ENCODE measurements at places on chromosomes 12 and 14.

- DNase-seq = no peak
These were observed 243.7 kb downstream of the AKAP6 start for GRCh38 chr14:32572867-32573150.

DNA sequence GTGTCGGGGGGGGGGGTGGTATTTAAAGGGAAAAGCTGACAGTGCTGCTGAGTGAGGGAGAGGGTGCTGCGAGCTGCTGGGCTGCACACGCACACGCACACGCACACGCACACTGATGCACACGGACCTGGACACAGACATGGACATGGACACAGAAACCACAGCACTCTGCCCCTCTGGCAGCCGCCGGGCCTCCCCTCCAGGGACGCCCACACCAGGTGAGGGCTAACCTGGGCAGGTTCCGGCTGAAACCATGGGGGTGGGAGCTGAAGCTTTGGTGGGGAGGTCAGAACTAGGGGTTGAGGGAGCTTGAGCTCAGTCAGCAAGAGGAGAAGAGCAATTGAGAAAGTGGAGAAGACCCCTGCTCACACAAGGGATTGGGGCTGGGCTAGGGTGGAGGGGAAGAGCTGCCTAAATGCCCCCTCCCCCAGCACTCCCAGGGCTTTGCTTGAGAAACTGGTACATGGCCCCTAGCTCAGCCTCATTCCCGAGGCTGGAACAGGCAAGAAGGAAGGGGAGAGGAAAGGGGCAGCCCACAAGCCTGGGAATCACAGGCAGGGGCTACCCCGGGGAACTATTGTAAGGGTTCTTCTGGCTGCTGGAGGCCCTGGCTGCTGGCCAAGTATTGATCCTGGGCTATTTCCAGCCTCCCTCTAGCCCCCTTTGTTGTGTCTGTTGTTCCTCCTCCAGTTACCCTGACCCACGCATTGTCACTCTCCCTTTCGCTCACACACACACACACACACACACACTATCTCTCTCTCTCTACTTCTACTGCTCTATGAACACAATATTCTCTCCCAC lies at the start of gene REM2:
Gene REM2, plus strand, starts transcription at position 50 of the 804 bp plus-strand sequence. Its CDS starts 66 bp downstream, at position 116.
- no peak for DNase-seq

DNA sequence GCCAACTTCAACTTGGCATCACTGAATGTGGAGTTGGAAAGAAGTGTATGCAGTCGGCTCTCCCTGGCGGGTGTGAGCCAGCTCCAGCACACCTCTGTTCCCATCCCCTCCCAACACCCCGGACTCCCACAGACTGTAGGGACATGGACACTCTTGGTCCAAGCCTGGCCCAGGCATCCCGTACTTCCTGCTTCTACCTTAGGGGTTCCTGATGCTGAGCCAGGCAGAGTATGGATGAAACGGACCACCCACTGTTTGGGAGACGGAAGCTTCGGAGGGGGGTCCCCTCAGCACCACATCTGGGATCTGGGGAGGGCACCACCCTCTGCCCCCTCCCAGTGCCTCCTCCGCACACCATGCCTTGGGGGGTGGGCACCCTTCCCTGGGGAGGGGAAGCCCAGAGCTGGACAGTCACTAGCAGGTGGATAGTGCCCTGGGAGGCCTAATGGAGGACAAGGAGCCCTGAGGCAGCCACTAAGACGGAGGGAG lies 62.0 kb downstream of the LGMN start:
- DNase-seq = no peak

DNA sequence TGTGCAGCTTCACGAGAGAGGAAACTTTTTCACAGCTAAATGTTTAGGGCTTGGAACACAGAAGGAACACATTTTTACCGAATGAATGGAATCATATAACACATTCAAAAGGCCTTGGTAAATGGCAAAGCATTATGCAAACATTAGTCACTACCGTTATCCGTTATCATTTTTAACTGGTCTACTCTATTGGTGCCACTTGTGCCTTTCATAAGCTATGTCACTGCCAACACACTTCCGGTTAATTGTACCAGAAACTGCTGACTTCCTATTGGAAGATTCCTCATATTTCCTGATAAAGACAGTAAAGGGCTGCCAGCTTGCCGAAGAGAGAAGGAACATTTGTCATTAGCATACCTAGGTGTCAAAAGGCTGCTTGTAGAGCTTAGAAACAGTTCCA lies 169.2 kb downstream of the APAF1 start:
- no peak for DNase-seq

- DNase-seq = no peak
These were observed 7.4 kb downstream of the NKX2-1 start for GRCh38 chr14:36512585-36513003.

GRCh38 chr12:82383930-82384552 lies 25.7 kb downstream of the METTL25 start:
- no peak for DNase-seq

- DNase-seq = no peak
These were observed 9.2 kb downstream of the NOS1 start for GRCh38 chr12:117352206-117352605.

DNA sequence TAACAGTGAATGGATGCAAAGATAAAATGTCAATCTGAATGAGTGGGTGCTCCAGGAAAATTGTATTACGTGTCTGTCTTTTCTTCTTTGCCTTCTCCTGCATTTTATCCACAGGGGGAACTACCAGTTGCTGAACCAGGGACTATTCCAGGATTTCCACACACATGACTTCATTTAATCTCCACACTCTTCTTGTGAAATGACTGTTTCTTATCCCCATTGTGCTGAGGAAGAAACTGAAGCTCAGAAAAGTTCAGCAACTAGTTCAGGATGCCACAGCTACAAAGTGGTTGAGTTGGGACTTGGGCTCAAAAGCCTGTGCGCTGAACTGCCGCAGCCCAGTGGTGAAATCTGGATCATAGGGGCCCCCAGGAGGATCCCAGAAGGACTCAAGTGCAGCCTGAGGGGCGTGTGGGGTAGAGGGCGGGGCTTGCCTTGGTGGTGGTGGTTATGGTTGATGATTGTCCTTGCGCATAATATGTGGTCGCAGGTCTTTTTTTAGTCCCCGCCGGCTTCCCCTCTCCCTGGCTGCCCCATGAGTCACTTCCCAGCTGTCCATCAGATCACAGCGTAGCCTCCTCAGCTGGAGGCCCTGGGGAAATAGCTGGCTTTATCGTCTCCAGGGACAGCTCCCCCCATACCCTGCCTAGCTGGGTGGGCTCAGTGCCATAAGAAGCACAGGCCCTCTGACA lies 235.2 kb upstream of the CRY1 start:
- DNase-seq = no peak

DNA sequence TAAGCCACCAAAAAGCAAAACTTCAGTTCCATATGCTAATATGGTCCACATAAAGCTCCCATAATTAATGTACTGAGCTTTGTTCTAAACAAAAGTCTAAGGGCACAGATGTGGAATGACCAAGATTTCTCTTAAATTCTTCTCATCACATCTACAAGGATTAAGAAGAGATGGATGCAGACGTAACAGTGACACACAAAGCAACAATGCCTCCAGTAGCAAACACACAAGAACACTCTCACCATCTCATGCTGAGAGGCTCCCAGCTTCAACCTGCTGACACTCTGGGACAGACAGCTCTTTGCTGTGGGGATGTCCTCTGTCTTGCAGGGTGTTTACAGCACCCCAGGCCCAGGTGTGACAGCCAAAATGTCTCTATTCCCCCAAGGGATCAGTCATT lies 48.2 kb downstream of the SETD3 start:
- no peak for DNase-seq

- no peak for DNase-seq
These were observed 74.7 kb downstream of the NOC4L start for GRCh38 chr12:132218915-132219314.

- DNase-seq = no peak
These were observed 221.6 kb downstream of the SLC25A21 start for GRCh38 chr14:36950812-36951211.

GRCh38 chr14:90060312-90060964 lies 1.4 kb upstream of the KCNK13 start:
- DNase-seq = peak; percentile 49

DNA sequence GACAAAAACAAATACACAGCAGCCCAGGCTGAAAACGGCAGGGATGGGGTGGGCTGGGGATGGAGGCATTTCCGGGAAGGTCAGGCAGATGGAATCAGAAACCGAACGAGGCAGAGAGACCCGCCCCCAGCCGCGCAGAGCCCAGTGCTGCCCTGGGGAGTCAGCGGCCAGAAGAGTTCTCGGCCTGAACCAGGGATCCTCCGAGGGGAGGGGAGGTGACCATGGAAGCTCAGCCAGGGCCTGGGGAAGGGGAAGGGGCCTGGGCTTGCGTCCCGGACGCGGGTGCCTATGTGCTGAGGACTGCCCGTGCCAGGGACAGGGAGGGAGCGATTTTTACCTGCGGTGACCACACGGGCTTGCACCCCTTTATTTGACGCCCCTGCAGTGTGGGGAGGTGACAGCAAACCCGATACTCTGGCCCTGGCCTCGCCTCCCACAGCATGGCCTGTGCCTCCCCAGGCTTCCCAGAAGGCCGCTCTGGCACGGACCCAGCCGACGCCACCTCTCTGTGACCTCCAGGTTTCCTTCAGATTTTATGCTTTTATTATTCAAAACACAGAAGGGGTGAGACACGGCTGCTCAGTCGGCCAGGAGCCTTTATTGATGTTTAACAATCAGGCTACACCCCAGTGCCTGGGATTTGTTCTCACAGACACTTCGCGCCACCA lies 7.7 kb downstream of the LRCOL1 start:
- no peak for DNase-seq

DNA sequence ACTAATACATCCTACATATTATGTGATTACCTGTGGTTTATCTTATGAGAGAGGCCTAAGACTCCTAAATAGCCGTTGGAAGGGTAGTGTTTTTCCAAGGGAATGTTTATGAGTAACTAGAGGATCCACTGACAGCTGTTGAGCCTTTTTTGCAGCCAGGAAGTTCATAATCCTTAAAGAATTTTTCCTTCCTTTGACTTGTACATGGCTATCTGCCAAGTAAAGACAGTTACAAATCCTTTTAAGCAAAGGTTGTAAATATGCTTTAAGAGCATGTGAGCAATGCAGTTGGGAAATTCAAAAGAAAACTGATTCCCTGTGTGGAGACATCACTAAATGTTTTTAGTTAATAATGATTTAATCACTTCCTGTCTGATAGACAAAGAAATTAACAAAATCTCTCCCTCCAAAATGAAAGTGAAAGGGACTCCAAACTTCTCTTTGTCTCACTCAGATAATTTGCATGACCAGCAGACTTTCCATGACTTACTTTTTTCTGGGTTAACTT lies 333.8 kb downstream of the PDZRN4 start:
- DNase-seq = no peak

DNA sequence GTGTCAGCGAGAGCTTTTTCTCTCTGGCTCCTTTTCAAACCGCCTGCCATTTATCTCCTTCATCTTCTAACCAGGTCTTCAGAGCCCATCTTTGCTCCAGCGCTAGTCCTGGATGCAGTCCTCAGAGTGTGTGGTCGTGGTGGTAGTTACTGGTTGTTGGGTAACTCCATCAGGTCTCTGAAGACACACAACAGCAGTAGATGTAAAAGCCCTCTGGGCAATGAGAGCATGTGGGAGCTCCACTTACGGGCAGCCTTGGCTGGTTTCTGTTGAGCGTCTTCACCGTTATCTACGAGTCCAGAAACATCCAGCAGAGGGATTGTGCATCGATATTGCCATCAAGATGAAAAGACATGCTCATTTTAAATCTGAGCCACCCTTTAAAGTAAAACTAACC lies 61.2 kb downstream of the FBXL14 start:
- no peak for DNase-seq

- no peak for DNase-seq
These were observed 15.9 kb upstream of the INF2 start for GRCh38 chr14:104673481-104673880.

DNA sequence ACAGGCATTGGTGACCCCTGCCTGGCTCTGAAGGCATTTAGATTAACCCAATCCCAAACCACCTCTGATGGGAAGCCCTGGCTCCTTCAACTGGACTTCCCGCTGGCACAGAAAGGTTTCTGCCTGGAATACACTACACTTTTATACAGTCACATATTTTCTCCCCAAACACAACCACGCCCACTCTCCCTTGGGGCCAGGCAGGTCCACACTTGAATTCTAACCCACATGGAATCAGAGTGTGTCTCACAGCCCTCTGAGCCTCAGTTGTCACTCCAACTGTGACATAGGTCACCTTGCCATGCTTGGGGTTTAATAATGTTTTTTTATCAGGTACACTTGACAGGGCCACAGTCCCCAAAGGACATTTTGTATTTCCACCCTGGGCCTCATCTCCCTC lies 368.6 kb downstream of the BCL11B start:
- DNase-seq = no peak

- no peak for DNase-seq
These were observed 33.3 kb upstream of the ACTN1 start for GRCh38 chr14:69012256-69012953.

DNA sequence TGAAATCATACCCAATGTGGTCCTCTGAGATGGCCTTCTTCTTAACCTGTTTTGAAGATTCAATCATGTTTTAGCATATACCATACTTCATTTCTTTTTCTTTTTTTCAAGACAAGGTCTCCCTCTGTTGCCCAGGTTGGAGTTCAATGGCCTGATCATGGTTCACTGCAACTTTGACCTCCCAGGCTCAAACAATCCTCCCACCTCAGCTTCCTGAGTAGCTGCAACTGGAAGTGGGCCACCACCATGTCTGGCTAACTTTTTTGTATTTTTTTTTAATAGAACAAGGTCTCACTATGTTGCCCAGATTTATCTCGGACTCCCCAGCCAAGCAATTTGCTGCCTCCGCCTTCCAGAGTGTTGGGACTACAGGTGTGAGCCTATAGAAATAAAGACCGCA lies 30.4 kb downstream of the SOAT2 start:
- no peak for DNase-seq

GRCh38 chr14:99264691-99265450 lies 7.1 kb downstream of the BCL11B start:
- no peak for DNase-seq

- DNase-seq = no peak
These were observed 365.1 kb downstream of the MED13L start for GRCh38 chr12:115912440-115912839.

GRCh38 chr12:49671031-49671765 lies 36.0 kb downstream of the FMNL3 start:
- no peak for DNase-seq

DNA sequence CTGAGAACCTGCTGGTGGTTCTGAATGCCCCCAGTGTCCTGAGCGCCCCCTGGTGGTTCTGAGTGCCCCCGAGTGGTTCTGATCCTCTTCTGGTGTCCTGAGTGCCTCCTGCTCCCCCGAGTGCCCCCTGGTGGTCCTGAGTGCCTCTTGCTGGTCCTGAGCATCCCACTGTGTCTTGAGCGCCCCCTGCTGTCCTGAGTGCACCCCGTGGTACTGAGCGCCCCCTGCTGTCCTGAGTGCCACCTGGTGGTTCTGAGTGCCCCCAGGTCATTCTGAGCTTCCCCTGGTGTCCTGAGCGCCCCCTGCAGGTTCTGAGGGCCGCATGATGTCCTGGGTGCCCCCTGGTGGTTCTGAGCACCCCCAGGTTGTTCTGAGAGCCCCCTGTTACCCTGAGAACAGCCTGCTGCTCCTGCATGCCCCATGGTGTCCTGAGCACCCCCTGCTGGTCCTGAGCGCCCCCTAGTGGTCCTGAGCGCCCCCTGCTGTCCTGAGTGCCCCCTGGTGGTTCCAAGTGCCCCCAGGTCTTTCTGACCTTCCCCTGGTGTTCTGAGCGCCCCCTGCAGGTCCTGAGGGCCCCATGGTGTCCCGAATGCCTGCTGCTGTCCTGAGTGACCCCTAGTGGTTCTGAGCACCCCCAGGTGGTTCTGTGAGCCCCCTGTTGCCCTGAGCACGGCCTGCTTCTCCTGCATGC lies 1165.4 kb downstream of the TMEM121 start:
- peak; percentile 46 for DNase-seq
